NCI-H2171 treated with DMSO at 0.1 percent for 48 hours (cell line): ENCODE measurements at places on chromosomes 3 and 15.
A peak's percentile ranks its signal among the peaks of the same experiment; 100 is the strongest.

DNA sequence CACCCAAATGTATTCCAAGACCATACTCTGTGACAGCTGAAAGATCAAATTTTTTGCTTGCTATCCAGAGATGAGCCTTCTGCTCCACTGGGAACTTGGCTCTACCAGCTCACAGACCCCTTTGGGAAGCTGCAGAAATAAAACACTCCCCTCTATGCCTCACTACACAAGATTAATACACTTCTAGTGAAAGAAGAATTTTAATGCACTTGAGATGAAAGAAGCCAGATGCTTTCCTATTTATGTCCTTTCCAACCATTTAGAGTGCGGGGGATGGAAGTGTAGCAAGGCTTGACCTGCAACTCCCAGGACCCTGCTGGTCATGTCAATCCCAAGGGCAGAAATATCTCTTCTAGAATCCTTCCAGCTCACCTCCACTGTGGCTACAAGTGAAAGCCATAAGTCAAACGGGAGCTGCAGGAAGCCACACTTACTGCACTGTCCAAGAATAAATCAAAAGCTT, 34.7 kb downstream of the ANXA2 start:
- peak; percentile 83 for DNase-seq

- DNase-seq, result peak; percentile 97
These were observed 115.0 kb upstream of the VEPH1 start for GRCh38 chr3:157618075-157618760.

- DNase-seq, result no peak
These were observed 313.4 kb upstream of the SATB1 start for GRCh38 chr3:18738393-18739098.

DNA sequence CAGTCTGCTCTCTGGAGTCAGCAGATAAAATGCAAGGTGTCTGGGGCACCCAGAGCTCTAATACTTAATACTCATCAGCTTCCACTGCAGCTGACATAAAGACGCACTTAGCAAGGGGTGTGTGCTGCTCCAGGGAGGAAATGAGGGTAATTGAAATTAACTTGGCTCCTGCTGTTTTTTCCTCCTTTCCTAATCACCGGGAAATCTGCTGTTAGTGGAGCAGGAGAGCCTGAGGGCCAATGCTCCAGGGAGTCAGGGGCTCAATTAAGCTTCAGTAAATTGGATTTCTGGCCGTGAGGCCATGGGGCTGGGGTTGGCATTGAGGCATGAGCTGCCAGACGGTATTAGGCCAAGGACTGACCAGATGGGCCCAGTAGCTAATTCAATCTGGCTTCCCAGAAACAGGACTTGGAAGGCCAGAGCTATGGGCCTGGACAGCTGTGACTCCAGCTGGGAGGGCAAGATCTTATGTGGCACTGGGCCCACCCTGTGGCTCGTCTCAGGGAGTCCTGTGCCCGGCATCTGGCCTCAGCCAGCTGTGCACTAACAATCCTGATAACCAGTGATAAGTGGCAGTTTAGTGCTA, 30.7 kb upstream of the CHRNB4 start:
- peak; percentile 96 for DNase-seq

- no peak for DNase-seq
These were observed 252.9 kb upstream of the SOX2 start for GRCh38 chr3:181458857-181459256.

GRCh38 chr3:155963570-155963969, 93.1 kb downstream of the GMPS start:
- no peak for DNase-seq

DNA sequence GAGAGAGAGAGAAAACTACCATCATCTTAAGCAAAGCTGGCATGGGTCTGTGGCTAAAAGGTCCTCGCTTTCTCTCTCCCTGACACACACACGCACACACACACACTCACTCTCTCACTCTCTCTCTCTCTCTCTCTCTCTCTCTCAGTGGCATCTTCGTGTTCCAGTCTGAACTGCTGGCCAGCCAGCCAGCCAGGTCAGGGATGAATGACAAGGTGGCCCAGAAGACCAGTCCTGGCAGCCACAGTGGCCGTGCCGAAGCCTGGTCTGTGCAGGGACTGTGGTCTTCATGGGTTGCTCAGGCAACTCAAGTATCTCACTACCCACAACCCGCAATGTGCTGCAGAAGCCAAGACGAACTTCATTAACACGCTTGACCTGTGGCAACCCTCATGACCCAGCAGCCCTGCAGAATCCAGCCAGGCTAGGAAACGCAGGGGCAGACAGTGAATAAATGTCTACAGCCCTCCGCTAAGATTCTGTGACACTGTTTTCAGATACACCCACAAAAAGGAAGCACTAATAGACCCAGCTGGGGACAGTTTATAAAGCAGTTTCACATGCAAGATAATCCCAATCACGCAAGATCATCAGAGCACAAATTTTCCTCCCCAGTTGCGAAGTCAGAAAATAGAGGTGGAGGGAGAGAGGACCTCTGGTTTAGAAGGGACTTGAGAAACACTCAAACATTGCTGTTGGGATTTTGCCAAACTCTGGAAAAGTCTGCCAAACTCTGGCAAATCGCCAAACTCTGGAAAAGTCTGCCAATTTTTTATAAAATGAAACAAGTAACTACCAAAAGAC, 66.4 kb downstream of the XXYLT1 start:
- peak; percentile 63 for DNase-seq

DNA sequence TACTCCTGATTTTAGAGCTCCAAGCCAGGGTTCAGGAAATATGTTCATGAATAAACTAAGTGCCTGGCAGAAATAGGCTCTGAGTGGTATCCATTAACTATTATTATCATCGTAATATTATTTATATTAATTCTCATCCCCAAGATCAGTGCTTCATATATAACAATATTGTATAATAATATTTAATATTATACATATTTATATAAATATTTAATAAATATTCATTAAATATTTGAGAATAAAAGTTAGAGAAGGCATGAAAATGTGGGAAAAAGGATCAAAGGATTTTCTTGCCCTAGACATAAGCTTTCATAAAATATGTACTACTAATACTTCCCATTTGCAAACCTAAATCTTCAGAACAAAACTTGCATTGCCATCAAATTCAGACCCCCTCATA, 196.5 kb downstream of the ZMAT3 start:
- DNase-seq, result no peak

DNA sequence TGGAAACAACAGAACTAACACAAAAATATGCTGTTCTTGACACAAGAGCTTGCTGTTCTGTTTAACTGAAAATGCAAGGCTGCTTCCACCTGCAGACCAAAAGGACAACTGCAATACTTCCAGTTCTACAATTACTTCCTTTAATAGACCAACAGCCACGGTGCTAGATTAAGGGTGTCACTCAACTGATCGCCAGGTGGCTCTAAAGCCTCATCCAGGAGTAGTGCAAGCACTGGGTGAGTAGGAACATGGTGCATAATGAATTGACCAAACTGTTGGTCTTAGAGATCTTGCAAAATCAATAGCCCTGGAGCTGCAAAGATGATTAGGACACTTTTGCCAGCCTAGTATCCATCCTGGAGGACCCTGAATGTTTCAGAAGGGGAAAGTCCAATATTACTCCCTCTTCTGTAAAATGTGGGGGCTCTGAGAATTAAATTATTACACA, 3.6 kb upstream of the CLDN16 start:
- no peak for DNase-seq

DNA sequence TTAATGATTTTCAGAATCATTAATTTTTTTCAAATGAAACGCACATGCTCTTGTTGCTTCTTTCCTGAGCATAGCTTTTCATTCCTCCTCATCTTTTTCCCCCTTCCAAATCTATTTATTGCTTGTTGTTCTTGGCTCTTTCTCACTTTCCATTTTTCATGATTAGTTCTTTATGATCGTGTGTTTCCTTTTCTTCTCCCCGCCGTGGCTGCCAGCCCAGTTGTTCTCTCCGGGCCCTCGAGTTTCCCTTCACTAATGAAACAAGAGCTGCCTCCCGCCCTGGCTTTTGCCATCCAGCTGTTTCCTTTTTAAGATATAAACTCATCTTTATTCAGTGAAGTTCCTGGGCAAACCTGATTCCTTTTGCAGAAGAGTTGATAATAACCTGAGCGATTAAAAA, 170.2 kb upstream of the NR2F2 start:
- no peak for DNase-seq

DNA sequence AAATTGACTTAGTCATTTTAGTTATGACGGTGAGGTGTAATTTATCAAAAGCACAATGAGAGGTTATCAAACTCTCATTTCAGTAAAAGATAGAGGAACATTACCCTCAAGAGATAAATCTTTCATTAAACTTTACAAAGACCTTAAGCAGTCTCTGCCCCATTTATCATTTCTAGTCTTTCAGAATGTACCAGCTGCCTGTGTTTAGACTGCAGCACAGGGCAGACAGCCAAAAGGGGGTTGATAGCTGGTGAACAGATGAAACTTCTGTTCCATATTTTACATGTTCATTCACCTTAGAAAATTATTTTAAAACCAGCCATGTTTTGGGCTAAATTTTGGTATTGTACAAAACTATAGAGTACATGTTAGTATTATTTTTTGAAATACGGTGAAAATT, 514.6 kb upstream of the CNTN3 start:
- peak; percentile 1 for DNase-seq

DNA sequence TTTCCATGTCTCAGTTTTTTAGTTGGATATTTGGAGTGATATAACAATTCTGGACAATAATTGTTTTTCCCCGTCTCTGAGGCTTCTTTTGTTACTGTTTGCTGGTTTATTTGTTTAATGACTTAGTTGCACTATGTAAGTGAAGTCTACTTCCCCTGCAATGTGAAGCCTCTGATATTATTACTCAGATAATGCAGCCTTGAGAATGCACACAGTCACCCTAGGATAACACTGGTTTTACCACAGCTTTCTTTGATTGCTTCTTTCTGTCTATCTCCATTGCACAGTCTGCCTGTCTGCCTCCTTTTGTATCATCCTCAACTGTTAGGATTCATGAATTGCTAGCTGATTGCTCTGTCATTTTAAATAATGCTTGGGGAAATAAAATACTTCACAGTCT, 208.7 kb upstream of the ROBO1 start:
- no peak for DNase-seq

DNA sequence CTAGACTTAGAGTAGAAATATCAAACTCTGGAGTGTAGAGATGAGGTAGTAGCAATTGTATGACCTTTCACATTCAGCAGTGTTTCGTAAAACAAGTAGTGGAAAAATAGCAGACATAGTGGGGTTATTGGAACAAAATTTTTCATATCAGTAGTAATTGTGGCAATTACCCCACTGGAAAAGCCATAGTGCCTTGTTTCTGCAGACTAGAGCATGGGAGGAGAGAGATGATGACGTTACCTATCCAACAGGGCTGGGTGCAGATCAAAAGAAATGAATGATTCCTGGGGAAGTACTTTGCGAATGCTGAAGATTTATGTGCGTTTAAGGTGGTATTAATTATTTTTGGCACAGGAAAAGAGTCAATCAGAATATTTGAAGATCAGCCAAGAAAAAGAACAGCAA, 147.0 kb upstream of the LRRFIP2 start:
- no peak for DNase-seq

- DNase-seq, result no peak
These were observed 86.4 kb downstream of the SYNPR start for GRCh38 chr3:63364495-63364894.

DNA sequence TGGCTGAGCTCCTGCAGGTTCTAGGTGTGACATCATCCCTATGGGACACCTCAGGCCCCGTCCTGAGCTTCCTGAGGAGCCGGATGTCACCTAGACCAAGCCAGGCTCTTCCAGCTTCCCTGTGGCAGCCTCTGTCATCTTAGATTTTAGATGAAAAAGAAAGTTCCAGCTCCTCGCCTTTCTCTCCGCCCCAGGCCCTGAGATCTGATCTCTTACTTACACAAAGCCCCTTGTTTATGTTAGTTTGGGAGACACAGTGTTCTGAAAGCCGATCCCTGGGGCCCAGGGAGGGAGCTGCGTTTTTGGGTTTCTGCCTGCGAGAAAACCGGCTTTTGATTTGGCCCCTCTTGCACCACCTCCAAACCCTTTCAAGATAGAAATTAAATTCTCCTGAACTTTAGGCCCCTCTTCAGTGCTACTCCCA, 40.2 kb upstream of the FAM107A start:
- no peak for DNase-seq

DNA sequence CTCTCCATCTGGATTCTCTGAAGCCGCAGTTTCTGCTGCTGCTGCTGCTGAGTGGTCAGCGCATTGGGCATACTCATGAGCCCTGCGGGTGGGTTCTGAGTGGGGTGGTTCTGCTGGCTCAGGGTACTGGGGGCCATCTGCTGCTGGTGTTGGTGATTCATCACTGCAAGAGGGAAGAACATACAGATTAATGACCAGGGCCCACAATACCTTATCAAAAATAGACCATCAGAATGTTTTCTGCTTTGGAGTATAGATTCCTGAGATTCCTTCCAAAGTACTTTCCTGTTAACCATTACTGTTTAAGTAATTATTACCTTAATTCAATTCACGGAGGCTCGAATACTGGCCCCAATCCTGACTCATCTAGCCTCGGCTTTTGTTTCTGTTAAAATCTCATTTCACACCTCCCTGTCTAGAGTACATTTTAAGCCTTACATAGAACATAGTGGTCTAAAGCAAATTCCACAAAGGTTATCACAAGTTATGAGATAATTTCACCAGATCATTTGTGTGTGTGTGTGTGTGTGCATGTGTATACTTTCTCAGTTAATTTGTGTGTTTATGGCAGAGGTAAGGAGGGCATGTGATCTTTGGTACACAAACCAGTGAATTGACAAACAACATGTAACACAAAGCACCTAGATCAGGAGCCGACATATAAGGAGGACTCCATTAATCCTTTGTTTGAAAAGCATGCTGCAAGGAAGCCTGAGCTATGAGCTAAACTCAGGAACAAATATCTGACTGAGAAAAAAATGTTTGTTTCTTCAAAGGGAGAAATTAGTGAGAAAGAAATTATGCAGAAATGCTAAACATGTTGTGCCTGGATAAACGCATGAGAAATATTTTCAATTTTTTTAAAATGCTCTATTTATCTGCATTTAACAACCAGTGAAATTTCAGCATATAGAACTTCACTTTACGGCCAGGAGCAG, 68.1 kb downstream of the TM4SF4 start:
- DNase-seq, result no peak

GRCh38 chr3:184259878-184260723, 1.3 kb downstream of the CAMK2N2 start:
- DNase-seq, result peak; percentile 45

GRCh38 chr3:47443611-47443995, 32.1 kb downstream of the SCAP start:
- DNase-seq, result no peak

DNA sequence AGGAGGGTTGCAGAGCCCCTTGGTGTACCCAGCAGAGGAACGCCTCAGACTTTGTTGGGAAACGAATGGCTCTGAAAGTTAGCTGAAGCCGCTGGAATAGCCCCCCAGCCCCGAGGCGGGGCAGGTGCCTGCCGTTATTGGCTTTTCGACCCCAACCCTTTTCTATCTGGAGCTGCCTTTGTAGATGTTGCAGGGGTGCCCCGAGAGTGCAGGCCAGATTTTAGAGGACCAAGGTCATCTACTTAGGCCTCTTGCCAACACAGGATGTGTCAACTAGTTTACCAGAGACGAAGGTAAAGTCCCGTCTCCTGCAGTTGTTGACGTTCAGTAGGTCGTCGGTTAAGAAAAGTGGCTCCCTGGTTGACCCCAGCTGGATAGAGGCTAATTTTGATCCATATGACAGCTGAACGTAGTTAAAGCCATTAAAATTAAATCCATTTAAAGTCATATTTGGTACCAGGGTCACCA, 579 bp upstream of the UBE3A start:
- DNase-seq, result no peak

- no peak for DNase-seq
These were observed 59.6 kb downstream of the DLG1 start for GRCh38 chr3:197238842-197239241.
